Transverse colon (tissue), 4 donors: ENCODE measurements at places on chromosomes 4 and X. TPM values are rescaled to one million over a fixed set of nuclear protein-coding genes. Genes with fewer than 3 reads are reported as not detected.

DNA sequence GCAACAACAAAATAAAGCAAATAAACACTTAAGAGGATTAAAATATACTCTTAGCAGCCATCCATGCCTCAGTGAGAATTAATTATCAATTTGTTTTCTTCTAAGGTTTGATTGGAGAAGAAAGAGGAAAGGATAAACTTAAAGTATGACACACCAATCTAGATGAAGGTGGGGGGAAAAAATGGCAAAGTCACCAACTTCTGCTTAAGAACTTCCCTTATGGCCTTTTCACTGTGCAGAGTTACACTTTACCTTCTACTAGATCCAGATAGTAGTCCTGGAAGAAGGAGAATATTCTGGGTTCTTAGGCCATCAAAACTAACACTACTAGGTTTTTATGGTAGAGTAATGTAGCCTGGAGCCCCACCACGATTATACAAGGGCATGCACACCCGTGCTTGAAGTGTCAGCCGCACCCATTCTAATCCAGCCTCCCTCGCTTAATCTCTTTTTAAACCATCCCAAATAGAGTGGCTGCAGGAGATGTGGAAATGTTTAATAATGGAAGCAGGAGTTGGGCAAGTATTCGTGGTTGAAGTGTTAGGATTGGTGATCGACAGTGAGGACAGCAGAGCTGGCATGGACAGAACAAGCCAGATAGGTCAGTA lies 14.1 kb downstream of the ENPEP start:
- DNase-seq, result no peak

- DNase-seq, result no peak
Measured at GRCh38 chrX:71184092-71184491, 38.9 kb upstream of the GJB1 start.

- DNase-seq, result no peak
Measured at GRCh38 chr4:110229266-110229665, 30.9 kb upstream of the ELOVL6 start.

- no peak for DNase-seq
Measured at GRCh38 chr4:124526331-124526730, 186.2 kb downstream of the ANKRD50 start.

DNA sequence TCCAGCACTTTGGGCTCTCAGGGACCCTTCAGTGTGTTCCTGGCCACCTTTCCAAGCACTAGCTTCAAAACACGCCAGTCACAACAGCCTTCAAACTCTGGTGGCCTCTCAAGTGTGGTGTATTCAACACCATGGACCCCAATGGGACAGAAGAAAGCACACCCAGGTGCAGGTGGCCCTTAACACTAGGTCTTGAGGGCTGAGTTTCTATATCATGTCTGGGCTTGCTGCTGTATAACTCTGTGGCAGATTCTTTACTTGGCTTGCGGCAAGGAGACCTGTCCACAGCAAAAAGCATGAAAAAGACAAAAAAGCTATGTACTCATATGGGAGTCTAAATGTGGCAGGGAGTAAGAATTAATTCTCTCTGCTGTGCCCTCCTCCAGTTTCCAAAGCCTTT lies 23.1 kb downstream of the MSL3 start:
- no peak for DNase-seq

GRCh38 chr4:133145758-133146573 lies 3.1 kb upstream of the PCDH10 start:
- DNase-seq, result no peak

DNA sequence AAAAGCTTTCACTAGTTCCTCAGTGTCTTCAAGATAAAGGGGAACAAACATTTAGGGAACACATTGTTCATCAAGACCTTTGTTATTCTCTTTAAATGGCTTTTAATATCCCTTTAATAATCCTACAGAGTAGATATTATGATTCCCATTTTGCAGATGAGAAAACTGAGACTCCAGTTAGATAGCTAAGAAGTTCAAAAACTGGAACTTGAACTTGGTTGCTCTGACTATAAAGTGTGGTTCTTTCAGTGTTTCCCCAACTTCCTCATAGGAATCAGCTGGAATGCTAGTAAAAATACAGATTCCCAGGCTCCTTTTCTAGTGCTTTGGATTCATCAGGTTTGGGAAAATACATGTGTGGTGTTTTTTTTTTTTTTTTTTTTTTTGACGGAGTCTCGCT lies 37.7 kb downstream of the DLG3 start:
- DNase-seq, result no peak

- no peak for DNase-seq
Measured at GRCh38 chrX:16251782-16252181, 84.5 kb downstream of the MAGEB17 start.

DNA sequence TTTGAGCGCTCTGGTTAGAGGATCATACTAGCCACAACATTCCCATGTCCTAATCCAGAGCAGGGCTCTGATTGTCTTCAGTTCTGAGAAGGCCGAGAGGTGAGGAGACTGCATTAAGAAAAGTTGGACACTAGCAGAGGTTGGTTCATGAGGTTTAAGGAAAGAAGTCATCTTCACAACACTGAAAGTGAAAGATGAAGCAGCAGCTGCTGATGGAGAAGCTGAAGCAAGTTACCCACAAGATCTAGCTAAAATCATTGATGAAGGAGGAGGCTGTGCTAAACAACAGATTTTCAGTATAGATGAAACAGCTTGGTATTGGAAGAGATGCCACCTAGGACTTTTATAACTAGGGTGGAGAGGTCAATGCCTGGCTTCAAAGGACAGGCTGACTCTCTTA lies 36.8 kb downstream of the RAP1GDS1 start:
- DNase-seq, result no peak

DNA sequence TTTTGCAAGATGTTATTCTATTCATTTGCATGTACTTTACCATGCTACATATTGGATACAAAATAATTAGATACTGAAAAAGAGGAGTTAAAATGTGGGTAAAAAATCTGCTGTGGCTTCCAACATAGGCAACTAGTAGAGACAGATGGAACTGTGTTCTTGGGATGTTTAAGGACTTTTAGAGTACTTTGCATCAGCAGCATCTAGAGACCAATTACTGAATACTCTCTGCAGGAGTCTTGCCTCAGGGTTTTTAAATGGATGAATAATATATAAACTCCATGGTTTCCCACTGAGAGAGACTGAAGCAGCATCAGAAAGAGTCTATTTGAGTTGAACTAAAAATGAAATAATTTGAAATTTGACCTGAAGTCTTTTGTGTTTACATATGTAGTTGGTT lies 676.7 kb downstream of the GALNTL6 start:
- DNase-seq, result no peak

- DNase-seq, result no peak
Measured at GRCh38 chr4:65624651-65625050, 45.6 kb downstream of the EPHA5 start.

GRCh38 chrX:39983715-39984114 lies 114.0 kb downstream of the BCOR start:
- no peak for DNase-seq

- no peak for DNase-seq
Measured at GRCh38 chr4:150325872-150326271, 247.6 kb downstream of the DCLK2 start.

DNA sequence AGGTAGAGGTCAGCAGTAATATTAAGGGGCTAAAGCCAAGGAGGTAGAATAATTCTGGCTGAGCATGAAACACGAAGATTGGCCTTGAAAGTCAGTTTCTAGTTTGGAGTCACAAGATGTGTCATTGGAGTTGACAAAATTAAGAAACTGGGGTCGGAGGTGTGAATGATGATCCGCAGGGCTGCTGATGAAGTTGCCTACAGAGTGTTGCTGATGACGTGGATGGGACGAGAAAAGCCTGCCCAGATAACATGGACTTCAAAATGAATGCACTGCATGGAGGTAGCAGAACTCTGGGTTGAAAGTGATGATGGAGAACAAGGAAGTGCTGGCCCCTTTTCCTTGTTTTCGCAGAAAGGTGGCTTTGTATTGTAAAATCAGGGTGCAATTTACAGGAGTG lies 60.5 kb downstream of the DTHD1 start:
- DNase-seq, result no peak

DNA sequence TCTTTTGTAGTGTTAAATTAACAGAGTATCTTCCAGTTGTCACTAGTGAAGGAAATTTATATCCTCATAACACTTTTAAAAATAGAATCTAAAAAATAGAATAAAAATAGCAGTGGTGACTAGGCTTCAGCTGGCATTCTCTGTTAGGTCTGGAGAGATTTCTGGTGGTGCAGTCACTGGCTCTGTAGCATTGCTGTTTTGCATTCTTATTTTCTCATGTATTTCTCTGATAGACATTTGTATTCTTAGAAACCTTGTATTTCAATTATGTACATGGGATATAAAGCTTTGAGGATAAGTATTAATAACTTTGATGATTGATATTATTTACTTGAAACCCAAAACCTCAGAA lies 87.6 kb downstream of the TMEM131L start:
- no peak for DNase-seq

DNA sequence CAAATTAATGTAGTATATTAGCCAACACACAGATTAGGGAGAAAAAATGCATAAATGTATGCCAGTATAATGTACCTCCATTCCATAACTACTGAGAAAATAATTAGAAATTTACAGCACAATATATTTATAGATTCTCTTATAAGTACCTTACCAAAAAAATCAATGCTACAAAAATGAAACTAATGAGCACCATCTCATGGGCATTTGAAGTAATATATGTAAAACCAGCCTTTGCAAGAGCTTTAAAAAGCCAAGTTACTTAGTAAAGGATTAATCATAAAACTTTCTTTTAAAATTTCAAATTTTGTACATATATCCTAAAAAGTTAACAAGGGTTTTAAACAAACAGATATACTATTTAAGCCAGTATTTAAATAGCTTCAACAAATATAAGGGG lies 43.2 kb downstream of the LRBA start:
- no peak for DNase-seq

DNA sequence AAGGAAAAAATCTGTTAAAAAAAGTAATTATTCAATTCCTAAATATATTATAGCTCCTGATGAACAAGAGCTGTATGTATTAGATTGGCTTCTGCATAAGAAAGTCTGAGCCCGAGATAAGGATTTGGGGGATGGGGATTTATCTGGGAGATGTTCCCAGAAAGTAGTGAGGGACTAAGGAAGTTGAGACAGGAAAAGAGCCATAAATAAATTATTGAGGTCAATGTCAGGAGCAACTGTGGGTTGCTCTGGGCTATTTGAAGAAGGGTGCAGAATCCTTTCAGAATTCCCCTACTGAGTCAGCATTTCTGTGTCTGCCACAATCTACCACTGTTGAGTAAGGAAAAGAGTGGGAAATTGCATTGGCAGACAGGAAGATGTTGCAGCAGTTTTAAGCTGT lies 3.1 kb upstream of the TDO2 start:
- no peak for DNase-seq

DNA sequence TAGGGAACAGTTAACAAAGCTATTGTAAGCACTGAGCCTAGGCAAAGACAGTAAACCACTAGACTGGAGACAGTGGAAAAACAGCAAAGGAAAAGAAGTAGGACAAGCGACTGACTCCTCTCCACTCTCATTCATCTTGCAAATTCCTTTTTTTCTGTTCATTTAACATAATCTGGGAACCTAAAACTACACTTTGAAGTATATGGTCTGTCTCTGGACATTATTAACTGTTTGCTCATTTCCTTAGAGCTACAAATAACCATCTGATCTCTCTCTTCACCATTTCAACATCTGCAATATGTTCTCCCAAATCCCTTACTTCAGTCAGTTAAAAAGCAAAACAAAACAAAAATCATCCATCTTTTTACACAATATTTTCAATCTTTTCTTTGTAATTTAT lies 642 bp downstream of the HMGN5 start:
- no peak for DNase-seq

GRCh38 chrX:50827996-50828395 lies 14.0 kb upstream of the SHROOM4 start:
- no peak for DNase-seq

- no peak for DNase-seq
Measured at GRCh38 chr4:126223784-126224407, 909.1 kb downstream of the FAT4 start.

- no peak for DNase-seq
Measured at GRCh38 chrX:10358958-10359357, 202.2 kb downstream of the CLCN4 start.

GRCh38 chr4:81516241-81516640 lies 44.5 kb upstream of the RASGEF1B start:
- no peak for DNase-seq

DNA sequence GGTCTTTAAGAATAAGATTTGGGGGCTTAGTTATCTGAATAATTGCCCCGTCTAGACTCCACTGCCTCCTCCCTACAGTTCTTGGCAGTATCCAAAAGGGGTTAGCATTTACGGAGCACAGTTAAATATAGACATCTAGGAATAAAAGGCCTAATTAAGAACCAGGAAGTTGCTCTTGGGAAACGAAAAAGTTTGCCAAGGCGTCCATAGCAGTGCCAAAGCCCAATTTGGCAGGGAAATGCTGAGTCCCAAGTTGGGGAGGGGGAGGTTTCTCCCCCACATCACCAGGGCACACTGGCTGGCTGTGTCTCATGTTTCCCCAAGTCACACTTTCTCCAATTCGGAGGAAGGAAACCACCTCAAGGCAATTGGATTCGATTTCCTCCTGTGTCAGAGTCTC lies 338.7 kb downstream of the FBXW7 start:
- no peak for DNase-seq

GRCh38 chrX:115322375-115322774 lies 32.9 kb downstream of the LUZP4 start:
- DNase-seq, result no peak

DNA sequence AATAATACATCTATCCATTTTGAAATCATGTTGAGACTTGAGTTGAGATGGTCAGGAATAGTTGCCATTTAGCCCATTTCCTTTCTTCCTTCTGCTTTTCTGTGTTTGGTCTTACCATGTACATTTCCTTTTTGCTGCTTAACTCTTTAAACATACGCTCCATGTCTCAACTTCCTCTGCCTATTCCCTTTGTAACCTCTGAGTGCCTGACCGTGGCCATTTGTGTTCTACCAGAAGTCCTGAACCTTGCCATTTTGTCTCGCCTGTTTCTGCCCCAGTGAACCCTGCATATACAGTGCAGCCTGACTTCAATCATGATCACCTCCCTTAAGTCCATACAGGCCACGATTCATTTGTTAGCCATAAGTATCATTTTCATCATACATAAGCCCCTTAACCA lies 169.0 kb downstream of the RAPGEF2 start:
- no peak for DNase-seq

GRCh38 chrX:42519666-42520231 lies 258.2 kb downstream of the PPP1R2C start:
- DNase-seq, result no peak

- DNase-seq, result no peak
Measured at GRCh38 chr4:46586566-46586965, 196.6 kb upstream of the GABRA2 start.

GRCh38 chrX:22481436-22481835 lies 208.7 kb downstream of the CBLL2 start:
- DNase-seq, result no peak

Gene CHIC2
- 67.7 TPM for total RNA-seq

Gene DDX53
- total RNA-seq, result not detected

Gene NR0B1
- total RNA-seq, result not detected

Gene SPACA5
- not detected for total RNA-seq

Gene TMEM271
- not detected for total RNA-seq

Gene TRIM61
- total RNA-seq, result not detected

Gene PPP2R2C
- 3.0 TPM for total RNA-seq

Gene SPP1
- total RNA-seq, result 5.6 TPM

Gene CXCL10
- not detected for total RNA-seq
